ENCODE measurements at places on chromosomes 6 and 20. TPM values are rescaled to one million over a fixed set of nuclear protein-coding genes. Genes with fewer than 3 reads are reported as not detected.
A peak's percentile ranks its signal among the peaks of the same experiment; 100 is the strongest.

DNA sequence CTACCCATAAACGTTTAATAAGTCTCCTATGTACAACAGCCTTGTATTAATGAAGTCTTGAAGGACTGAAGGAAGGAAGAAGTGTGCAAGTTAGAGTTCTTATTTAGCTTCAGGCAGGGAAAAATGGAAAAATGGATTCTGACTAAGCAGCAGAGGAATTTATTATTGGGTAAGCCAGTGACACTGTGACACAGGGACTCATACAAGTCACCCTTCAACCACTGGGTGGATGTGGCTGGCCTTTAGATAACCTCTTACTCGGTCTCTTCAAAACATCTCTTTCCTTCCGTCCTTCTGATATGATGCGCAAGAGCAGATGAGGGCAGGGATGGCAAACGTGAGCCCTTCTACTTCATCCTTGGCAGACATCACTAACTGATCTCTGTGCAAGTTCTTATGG is 145.6 kb downstream of the DHX35 start:
- peaks cover 38% of the 10 kb centered on the region for H3K27me3 ChIP-seq
- H3K36me3 ChIP-seq: no peaks in the 10 kb centered on the region

DNA sequence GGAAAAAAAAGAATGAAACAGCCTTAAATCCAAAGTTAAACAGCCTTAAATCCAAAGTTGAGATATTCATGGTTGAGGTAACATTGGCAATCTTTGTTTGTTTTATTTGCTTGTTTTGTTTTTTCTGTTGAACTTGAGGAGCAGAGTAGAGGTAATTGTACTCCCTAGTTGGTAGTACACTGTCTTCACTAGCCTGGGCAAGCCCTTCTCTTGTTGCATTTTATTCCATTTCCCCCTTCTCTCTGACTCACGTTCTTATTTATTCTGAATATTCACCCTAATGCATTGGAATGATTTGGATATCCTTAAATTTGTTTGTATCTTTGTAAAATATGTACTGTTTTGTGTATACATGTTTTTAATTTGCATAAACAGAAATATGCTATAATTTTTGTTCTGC is 397.6 kb downstream of the CDC5L start:
- H3K36me3 ChIP-seq: no peaks in the 10 kb centered on the region
- no peaks in the 10 kb centered on the region for H3K27me3 ChIP-seq
- no peaks in the 10 kb centered on the region for H3K4me1 ChIP-seq
- H3K4me3 ChIP-seq: no peak overlapping the region

- no peaks in the 10 kb centered on the region for H3K36me3 ChIP-seq
- H3K27me3 ChIP-seq: no peaks in the 10 kb centered on the region
- peak; percentile 13 for DNase-seq
- H3K27ac ChIP-seq: no peak overlapping the region
Observed at GRCh38 chr6:72413884-72414283, 208.0 kb upstream of the KCNQ5 start.

DNA sequence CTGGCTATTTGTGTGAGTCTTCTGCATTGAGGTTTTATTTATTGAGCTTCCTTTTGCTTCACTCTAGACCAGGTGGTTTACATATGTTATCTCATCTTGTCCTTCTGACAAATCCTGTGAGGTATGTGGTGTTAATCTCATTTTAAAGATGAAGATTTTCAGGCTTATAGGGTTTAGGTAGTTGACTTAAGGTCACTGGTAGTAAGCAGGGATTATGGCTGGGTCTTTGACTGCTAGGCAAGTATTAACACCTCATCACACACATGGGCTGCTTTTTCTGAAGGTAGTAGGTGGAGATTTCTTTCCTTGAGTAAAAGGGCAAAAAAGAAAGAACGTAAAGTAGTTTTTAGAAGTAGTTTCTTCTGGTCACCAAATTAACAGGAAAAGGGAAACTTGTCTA is 72.6 kb downstream of the CDKAL1 start:
- no peaks in the 10 kb centered on the region for H3K4me1 ChIP-seq
- H3K27me3 ChIP-seq: no peaks in the 10 kb centered on the region

DNA sequence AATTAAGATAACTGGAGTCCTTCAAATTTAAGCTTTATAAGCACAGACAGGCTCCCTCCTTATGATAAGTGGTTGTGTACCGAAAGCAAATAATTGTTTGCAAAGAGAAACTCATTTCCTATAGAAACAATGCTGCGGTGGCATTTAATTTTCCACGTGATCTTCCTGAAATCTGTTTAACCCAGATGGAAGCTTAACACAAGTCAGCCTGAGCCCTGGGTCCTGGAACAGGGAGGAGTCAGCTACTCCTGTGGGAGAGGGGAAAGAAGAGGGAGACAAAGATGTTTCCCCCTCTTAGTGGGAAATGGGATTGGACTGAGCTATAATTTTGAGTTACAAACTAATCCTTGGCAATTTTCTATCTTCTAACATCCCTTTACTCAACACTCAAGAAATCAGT is 136.5 kb downstream of the ELOVL4 start:
- no peak overlapping the region for H3K4me3 ChIP-seq
- H3K36me3 ChIP-seq: no peaks in the 10 kb centered on the region
- H3K4me1 ChIP-seq: no peaks in the 10 kb centered on the region

GRCh38 chr6:4780360-4780812 is 4.2 kb downstream of the CDYL start:
- H3K27me3 ChIP-seq: no peaks in the 10 kb centered on the region
- peak; percentile 48 for DNase-seq
- no peaks in the 10 kb centered on the region for H3K36me3 ChIP-seq
- peaks cover 30% of the 10 kb centered on the region for H3K4me1 ChIP-seq

- H3K4me3 ChIP-seq: no peak overlapping the region
- DNase-seq: no peak
- H3K4me1 ChIP-seq: peaks cover 4% of the 10 kb centered on the region
- H3K27ac ChIP-seq: no peak overlapping the region
Observed at GRCh38 chr6:5155906-5156305, 70.8 kb downstream of the PPP1R3G start.

DNA sequence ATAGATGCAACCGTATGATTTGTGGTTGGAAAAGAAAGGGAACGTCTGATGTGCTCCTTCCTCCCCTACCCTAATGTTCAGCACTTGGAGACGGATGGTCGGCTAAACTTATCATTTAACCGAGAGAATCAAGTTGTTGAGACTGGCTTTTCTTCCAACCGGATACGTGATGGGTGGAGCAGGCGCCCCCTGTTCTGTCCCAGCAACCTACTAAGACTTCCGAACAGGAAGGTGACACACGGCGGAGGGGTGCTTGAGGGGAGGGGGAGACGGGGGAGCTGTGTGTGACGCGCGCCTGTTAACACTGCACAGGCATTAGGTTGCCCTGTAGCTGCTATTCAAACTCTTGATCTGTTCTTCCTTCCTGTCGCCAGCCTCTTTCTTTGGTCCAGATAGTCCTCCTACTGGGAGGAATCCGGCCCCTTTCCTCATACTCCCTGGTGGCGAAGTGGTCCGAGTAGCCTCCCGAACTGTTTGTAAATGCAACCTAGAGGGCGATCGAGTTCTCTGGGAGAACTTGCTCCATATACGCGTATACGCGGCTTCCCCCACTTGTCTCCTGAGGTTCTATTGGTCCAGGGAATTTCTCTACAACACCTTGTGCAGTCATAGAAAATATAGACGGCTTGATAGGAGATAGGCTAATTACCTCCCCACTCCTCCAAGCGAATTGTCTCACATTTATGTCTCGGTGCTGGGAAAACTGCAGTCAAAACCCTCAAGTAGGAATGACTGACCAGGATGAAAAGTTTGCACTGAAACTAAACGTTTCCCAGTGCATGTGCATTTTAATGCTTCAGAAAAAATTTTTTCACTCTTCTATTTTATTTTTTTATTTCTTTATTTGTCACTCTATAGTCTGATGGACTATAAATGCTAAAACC is 126.0 kb upstream of the SLC2A12 start:
- no peaks in the 10 kb centered on the region for H3K27me3 ChIP-seq
- peak overlapping the region; percentile 29 for H3K4me3 ChIP-seq
- peak overlapping the region; percentile 95 for H3K27ac ChIP-seq
- DNase-seq: peak; percentile 81
- H3K36me3 ChIP-seq: no peaks in the 10 kb centered on the region

DNA sequence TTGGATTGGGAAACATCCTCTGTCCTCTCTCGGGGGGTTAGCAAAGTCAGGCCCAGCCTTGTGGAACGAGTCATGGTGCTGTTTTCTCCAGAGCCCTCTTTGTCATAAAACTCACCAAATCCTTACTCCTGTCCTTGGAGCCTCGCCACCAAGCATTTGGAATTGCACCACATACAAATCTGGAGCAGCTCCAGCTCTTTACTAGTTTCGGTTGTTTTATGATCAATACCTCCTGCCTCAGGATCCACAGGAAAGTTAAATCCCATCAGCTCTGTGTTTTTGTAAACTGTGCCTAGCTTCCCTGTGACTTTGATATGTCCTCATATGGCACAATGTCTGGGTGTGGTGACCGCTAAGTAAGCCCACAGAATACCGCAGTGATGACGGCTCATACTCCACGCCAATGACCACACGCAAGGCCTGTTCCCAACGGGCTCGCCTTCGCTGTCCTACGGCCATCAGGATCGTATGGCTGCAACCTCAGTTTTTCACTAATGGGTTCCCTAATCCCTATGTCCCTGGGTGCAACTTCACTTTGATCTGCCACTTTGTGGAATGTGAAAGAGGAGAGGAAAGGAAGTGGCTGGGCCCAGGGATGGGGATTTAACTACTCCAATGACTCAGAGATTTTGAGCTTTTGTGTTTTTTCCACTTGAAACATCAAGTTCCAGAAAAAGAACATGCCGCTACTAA is 111.3 kb upstream of the FOXQ1 start:
- no peak for DNase-seq
- H3K4me1 ChIP-seq: no peaks in the 10 kb centered on the region
- no peak overlapping the region for H3K4me3 ChIP-seq
- no peaks in the 10 kb centered on the region for H3K27me3 ChIP-seq
- no peak overlapping the region for H3K27ac ChIP-seq

- H3K4me3 ChIP-seq: no peak overlapping the region
- H3K27ac ChIP-seq: no peak overlapping the region
- no peaks in the 10 kb centered on the region for H3K36me3 ChIP-seq
- DNase-seq: no peak
Observed at GRCh38 chr6:146065690-146066089, 36.8 kb downstream of the GRM1 start.

GRCh38 chr20:18738055-18738454 is 75.5 kb upstream of the SCP2D1 start:
- peaks cover 9% of the 10 kb centered on the region for H3K4me1 ChIP-seq
- peak overlapping the region; percentile 64 for H3K27ac ChIP-seq
- no peaks in the 10 kb centered on the region for H3K27me3 ChIP-seq

- H3K4me1 ChIP-seq: peaks cover 6% of the 10 kb centered on the region
- peak overlapping the region; percentile 71 for H3K27ac ChIP-seq
- DNase-seq: no peak
Observed at GRCh38 chr20:5785146-5785545, 34.9 kb downstream of the SHLD1 start.

- no peak overlapping the region for H3K27ac ChIP-seq
- no peak for DNase-seq
- H3K27me3 ChIP-seq: no peaks in the 10 kb centered on the region
- H3K36me3 ChIP-seq: no peaks in the 10 kb centered on the region
Observed at GRCh38 chr6:110529355-110529754, 52.9 kb upstream of the SLC22A16 start.

- H3K4me1 ChIP-seq: no peaks in the 10 kb centered on the region
- no peak overlapping the region for H3K4me3 ChIP-seq
- H3K27me3 ChIP-seq: no peaks in the 10 kb centered on the region
Observed at GRCh38 chr6:149830731-149831307, 33.3 kb downstream of the LRP11 start.

- H3K27ac ChIP-seq: no peak overlapping the region
- H3K4me1 ChIP-seq: no peaks in the 10 kb centered on the region
- DNase-seq: no peak
- H3K4me3 ChIP-seq: no peak overlapping the region
- H3K27me3 ChIP-seq: no peaks in the 10 kb centered on the region
Observed at GRCh38 chr20:30168800-30169138, 1088.7 kb upstream of the DEFB115 start.

- no peaks in the 10 kb centered on the region for H3K4me1 ChIP-seq
- no peaks in the 10 kb centered on the region for H3K27me3 ChIP-seq
- H3K4me3 ChIP-seq: no peak overlapping the region
- no peaks in the 10 kb centered on the region for H3K36me3 ChIP-seq
Observed at GRCh38 chr6:135291288-135292076, 110.4 kb downstream of the MYB start.

- H3K27ac ChIP-seq: peak overlapping the region; percentile 90
- H3K4me3 ChIP-seq: no peak overlapping the region
- no peaks in the 10 kb centered on the region for H3K27me3 ChIP-seq
Observed at GRCh38 chr6:35049156-35049735, 91.9 kb downstream of the TCP11 start.

GRCh38 chr6:32171234-32171633 is 4.7 kb downstream of the AGPAT1 start:
- no peak for DNase-seq
- peaks cover 8% of the 10 kb centered on the region for H3K4me1 ChIP-seq
- H3K27ac ChIP-seq: no peak overlapping the region
- no peaks in the 10 kb centered on the region for H3K27me3 ChIP-seq

DNA sequence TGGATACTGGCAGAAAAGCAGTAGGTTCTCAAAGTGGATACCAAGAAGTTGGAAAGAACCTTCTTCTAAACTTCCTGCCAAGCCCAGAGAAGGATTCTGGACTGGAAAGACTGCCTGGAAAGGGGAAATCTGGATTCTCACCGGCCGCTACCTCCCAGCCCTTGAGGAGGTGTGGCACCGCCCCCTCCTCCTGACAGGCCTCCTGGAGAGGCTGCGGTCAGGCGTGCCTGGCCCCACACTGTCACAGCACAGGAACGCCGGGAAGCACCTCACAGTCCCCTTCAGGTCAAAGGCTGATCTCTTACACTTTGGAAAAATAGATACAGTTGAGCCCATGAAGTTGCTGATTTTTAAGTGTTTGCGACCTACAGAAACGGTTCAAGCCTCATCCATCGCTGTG is 16.3 kb upstream of the PDE10A start:
- no peak overlapping the region for H3K27ac ChIP-seq
- no peaks in the 10 kb centered on the region for H3K27me3 ChIP-seq
- H3K4me3 ChIP-seq: no peak overlapping the region
- no peaks in the 10 kb centered on the region for H3K36me3 ChIP-seq
- DNase-seq: no peak

GRCh38 chr6:29627755-29628418 is 5.1 kb downstream of the GABBR1 start:
- no peaks in the 10 kb centered on the region for H3K36me3 ChIP-seq
- H3K27ac ChIP-seq: peak overlapping the region; percentile 86
- peak; percentile 66 for DNase-seq
- peak overlapping the region; percentile 78 for H3K4me3 ChIP-seq
- H3K4me1 ChIP-seq: peaks cover 27% of the 10 kb centered on the region

- no peak overlapping the region for H3K27ac ChIP-seq
- no peaks in the 10 kb centered on the region for H3K36me3 ChIP-seq
- H3K4me3 ChIP-seq: no peak overlapping the region
- DNase-seq: no peak
Observed at GRCh38 chr6:39154705-39155104, 39.7 kb upstream of the SAYSD1 start.

GRCh38 chr6:80696268-80696667 is 589.8 kb downstream of the BCKDHB start:
- no peak overlapping the region for H3K27ac ChIP-seq
- H3K4me3 ChIP-seq: no peak overlapping the region
- H3K36me3 ChIP-seq: no peaks in the 10 kb centered on the region
- DNase-seq: no peak
- H3K4me1 ChIP-seq: no peaks in the 10 kb centered on the region

ZSCAN23 gene
- 0.55 TPM for total RNA-seq

PPDPF gene
- total RNA-seq: 654 TPM

PNPLA1 gene
- total RNA-seq: not detected

NOP56 gene
- total RNA-seq: 79.4 TPM

HLA-DRA gene
- 187 TPM for total RNA-seq

KIF6 gene
- not detected for total RNA-seq

GSTA2 gene
- total RNA-seq: not detected

RSPO3 gene
- total RNA-seq: 3.1 TPM

BFSP1 gene
- not detected for total RNA-seq

RIPOR2 gene
- 7.5 TPM for total RNA-seq

CCN6 gene
- total RNA-seq: not detected

NOTCH4 gene
- total RNA-seq: 6.2 TPM

CYP21A2 gene
- total RNA-seq: not detected
